ENCODE measurements at places on chromosomes 2 and 18. TPM values are rescaled to one million over a fixed set of nuclear protein-coding genes. Genes with fewer than 3 reads are reported as not detected.

The EPB41L3 gene
- polyA plus RNA-seq, result 19.6 TPM

The NBEAL1 gene
- 5.2 TPM for polyA plus RNA-seq

The ALPP gene
- polyA plus RNA-seq, result not detected

The FHOD3 gene
- polyA plus RNA-seq, result 22.3 TPM

The HES6 gene
- polyA plus RNA-seq, result 236 TPM

The STPG4 gene
- polyA plus RNA-seq, result not detected

The AGXT gene
- not detected for polyA plus RNA-seq

The CAPN13 gene
- not detected for polyA plus RNA-seq

The DOK6 gene
- polyA plus RNA-seq, result 7.4 TPM

The TACR1 gene
- 0.78 TPM for polyA plus RNA-seq

The SAG gene
- polyA plus RNA-seq, result not detected

The PLCD4 gene
- polyA plus RNA-seq, result 9.3 TPM

The AP1S3 gene
- polyA plus RNA-seq, result 6.6 TPM

The MYOM1 gene
- polyA plus RNA-seq, result 1.7 TPM

The CDCA7 gene
- polyA plus RNA-seq, result 0.78 TPM

The NT5C1B gene
- polyA plus RNA-seq, result not detected

The MARCHF4 gene
- 13.0 TPM for polyA plus RNA-seq

The UGT1A5 gene
- polyA plus RNA-seq, result not detected

The CPLX4 gene
- not detected for polyA plus RNA-seq

The PPP1R1C gene
- not detected for polyA plus RNA-seq

The ZSWIM2 gene
- 0.86 TPM for polyA plus RNA-seq

The ZAP70 gene
- not detected for polyA plus RNA-seq

The ABCG5 gene
- polyA plus RNA-seq, result 0.38 TPM

The TMEM198 gene
- 44.0 TPM for polyA plus RNA-seq

The COPS8 gene
- polyA plus RNA-seq, result 269 TPM

The CFAP65 gene
- 1.7 TPM for polyA plus RNA-seq

The RPRM gene
- 2.8 TPM for polyA plus RNA-seq

The LYPD6B gene
- polyA plus RNA-seq, result 7.7 TPM

The TRIM54 gene
- 0.28 TPM for polyA plus RNA-seq

The SKA1 gene
- 0.97 TPM for polyA plus RNA-seq

The CCBE1 gene
- not detected for polyA plus RNA-seq

The SPP2 gene
- polyA plus RNA-seq, result not detected

The CDH2 gene
- polyA plus RNA-seq, result 193 TPM

The SCN2A gene
- polyA plus RNA-seq, result 55.0 TPM

The GNAL gene
- 17.3 TPM for polyA plus RNA-seq

The CRYGB gene
- not detected for polyA plus RNA-seq

The ADRA2B gene
- polyA plus RNA-seq, result not detected

The ALS2 gene
- polyA plus RNA-seq, result 26.6 TPM

The FTCDNL1 gene
- polyA plus RNA-seq, result not detected

The SLC1A4 gene
- polyA plus RNA-seq, result 38.0 TPM

The LIMS4 gene
- polyA plus RNA-seq, result 0.46 TPM

The ACTG2 gene
- 0.67 TPM for polyA plus RNA-seq

The DPP4 gene
- not detected for polyA plus RNA-seq

The GKN1 gene
- polyA plus RNA-seq, result not detected

The MTLN gene
- polyA plus RNA-seq, result 55.6 TPM

The YIPF4 gene
- 33.5 TPM for polyA plus RNA-seq

The CTAGE1 gene
- not detected for polyA plus RNA-seq

The DUSP19 gene
- polyA plus RNA-seq, result 7.7 TPM

The RBM43 gene
- polyA plus RNA-seq, result not detected

The KDM3A gene
- polyA plus RNA-seq, result 51.2 TPM

The STK25 gene
- 628 TPM for polyA plus RNA-seq

The GCKR gene
- polyA plus RNA-seq, result 2.5 TPM

The AQP12A gene
- not detected for polyA plus RNA-seq

Measured in neural cell (in vitro differentiated cells).